ENCODE measurements at places on chromosomes 11 and 22.

GRCh38 chr11:35484435-35484834, 41.0 kb downstream of the PAMR1 start:
- no peak for DNase-seq

DNA sequence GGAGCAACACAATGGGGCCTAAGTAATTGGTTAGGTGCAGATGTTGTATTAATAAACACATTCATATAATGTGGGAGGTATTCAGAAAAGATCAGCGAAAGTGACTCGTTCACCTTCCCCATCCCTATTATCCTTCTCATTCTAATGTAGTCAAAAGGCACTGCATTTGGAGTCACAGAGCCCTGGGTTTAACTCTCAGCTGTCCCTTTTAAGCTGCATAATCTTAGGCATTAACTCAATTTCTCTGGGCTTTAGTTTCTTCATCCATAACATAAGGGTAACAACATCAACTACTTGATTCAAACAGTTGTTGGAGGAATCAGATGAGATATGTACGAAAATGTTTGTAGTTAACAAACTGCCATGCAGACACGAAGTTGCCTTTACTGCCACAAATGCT, 187.6 kb upstream of the PITPNB start:
- no peak for DNase-seq

GRCh38 chr11:107804971-107805370, 53.6 kb downstream of the SLC35F2 start:
- no peak for DNase-seq

- no peak for DNase-seq
Observed at GRCh38 chr11:117302228-117302627, 11.1 kb downstream of the BACE1-AS start.

DNA sequence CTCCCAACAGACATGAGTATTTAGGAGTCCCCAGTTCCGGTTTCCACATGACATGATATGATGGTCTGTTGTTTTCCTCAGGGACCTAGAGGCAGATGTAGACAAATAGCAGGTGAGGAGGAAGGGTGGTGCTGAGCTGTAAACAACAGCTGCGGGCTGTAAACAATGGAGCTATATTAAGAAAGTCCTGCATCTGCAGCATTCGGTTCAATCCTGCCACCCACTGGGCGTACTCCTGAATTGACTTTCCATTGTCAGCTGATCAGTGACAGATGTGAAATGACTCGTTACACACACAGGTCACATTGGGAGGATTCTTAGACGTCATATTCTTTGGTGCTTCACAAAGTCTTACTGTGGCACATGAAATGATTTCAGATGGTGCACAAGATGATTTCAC, 26.8 kb upstream of the RAG1 start:
- DNase-seq: no peak

DNA sequence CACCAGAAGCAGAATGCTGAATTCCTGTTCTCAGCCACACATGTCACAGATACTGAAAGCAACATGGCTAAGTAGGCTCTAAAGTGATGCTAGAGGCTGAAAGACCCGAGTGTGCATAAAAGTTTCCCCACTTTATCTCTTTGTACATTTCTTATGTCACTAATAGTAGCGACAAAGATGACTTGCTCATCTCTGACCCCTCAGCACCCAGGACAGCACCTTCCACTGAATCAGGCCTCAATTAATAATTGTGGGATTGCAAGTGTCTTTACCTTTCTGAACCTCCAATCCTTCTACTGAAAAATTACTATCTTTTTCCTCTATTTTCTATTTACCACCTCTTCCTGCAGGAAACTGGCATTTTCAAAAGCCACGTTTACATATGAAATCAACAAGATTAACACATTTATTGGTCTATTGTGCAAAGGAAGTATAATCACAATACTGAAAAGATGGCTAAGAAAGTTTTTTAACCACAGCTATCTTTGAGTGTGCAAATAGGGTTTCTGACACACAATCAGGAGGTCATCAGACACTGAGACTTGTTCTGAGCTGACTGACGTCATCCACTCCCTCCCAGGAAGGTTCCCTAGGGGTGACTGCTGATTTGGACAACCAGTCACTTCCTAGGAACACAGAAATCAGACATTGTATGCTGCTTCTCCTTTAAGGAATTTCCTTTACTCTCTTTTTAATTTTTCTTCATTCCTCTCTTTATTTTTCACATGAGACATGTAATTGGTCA, 213.9 kb upstream of the ISX start:
- DNase-seq: no peak

DNA sequence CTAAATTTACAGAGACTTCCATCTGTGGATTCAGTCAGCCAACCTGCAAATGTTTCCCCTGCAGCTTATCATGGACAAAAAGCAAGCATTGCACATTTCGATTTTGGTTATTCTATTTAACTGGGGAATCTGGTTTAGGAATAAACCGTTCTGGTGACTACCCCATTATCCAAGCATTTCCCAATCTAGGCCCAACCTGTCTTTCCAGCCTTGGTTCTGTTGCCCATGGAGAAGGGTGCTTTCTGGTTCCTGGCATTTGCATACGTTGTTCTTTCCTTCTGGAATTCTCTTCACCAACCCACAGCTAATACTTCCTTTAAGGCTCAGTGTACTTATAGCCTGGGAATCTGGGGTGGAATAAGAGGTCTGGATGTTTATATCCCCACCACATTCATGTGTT, 1.4 kb upstream of the TMEM123 start:
- DNase-seq: no peak

DNA sequence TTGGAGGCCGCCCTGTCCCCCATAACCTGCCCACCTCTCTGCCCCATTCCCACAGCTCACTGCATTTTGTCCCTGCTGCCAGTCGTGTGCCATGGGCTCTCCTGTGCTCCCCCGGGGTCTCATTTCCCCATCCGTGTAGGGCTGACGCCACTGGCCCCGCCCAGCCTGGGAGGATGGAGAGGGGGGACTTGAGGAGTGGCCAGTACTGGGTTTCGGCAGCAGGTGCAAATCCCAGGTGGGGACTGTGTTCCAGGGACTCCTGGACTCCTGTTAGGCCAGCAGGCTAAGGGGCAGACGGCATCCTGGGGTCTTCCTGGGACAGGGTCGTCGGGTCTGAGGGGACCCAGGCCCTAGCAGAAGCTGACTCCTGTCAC, 1.2 kb upstream of the MYO7A start:
- no peak for DNase-seq

DNA sequence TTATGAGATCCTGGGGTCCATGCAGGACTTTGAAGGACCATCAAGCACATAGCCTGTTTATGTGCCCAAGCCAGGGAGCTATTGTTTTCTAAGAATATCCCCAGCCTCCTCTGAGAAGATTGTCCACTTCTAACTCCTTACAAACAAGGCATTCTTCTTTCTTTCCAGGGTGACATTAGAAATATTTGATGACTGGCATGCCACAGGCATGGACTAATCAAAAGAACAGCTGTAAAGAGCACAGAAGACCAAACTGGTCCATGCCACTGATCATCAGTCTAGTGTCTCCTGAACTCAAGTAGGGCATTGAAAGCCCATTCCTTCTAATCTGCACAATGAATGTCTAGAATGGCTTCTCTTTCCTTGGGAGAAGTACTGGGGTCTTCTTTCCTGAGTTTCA, 24.9 kb upstream of the LMO2 start:
- no peak for DNase-seq

DNA sequence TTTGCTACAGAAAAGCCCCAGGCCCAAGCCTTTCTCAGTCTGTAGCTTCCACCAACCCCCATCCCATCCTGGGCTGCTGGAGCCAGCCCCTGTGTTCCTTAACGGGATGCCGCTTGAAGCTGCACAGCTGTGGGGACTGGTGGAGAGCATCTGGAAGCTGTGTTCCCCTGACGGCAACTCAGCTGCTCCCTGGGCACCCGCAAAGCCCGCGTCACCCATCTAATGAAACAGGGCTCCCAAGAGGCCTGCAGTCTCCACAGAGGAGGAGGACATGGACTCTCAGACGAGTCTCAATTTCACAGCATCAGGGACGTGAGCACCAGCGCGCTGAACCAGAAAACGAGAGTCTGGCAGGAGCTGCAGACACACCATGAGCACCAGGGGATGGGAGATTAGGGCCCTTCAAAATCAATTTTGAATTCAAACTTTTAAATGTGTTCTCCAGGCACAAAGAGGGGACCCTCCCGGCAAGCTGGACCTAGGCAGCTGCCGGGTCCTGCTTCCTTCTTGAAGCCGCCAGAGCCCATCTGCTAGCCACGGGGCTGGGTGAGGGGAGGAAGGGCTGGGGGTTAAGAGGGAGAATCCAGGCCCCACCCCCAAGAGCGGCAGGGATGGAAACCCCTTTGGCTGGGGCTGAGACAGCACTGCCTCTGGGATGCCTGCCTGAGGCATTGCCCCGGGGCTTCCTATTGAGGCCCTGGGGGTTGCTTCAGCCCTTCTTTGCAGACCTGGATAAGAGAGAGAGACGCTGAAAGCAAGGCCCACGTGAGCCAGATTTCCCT, 21.0 kb downstream of the LMO1 start:
- DNase-seq: no peak

DNA sequence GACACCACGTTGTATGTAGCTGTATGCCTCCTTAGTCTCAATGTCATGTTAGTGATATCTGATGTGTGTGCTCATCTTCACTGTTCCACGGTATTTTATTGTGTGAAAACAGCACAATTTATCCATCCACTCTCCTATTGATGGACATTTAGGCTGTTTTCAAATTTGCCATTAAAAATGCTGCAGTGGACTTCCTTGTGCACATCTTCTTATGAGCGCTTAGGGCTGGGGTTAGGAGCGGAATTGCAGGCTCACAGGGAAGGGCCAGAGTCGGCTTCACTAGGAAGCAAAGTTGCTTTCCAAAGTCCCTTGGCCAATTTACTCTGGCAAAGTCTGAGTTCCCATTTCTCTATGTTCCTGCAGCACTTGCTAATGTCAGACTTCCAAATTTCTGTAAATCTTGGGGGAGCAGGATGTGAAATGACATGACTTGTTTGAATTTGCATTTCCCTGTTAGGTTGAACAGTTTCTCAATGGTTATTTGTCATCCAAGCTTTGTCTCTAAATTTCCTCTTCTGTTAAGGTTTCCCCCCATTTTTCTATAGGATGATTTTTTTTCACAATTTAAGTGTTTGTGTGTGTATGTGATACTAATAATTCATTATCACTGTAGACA, 75.4 kb downstream of the MYEOV start:
- no peak for DNase-seq

DNA sequence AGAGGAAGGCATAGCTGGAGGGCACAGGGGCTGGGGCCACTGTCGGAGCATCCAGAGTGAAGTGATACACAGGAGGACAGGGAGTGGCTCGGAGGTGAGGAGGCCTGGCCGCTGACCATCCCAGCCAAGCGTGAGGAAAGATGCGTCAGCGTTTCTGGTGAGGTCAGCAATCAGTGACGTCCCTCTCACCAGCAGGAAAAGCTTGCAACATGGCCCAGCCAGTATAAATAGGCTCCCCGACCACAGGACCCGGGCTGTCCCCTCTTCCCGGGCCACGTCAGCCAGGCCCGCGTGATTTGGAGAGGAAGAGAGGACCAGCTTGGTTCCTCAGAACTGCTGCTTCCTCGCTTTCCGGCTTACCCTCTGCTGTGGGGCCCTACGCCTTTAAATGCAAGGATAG, 4.2 kb upstream of the OSM start:
- DNase-seq: no peak

GRCh38 chr22:35657571-35658312, 9.5 kb downstream of the APOL6 start:
- DNase-seq: no peak

- no peak for DNase-seq
Observed at GRCh38 chr11:8545698-8546366, 48.2 kb downstream of the STK33 start.

DNA sequence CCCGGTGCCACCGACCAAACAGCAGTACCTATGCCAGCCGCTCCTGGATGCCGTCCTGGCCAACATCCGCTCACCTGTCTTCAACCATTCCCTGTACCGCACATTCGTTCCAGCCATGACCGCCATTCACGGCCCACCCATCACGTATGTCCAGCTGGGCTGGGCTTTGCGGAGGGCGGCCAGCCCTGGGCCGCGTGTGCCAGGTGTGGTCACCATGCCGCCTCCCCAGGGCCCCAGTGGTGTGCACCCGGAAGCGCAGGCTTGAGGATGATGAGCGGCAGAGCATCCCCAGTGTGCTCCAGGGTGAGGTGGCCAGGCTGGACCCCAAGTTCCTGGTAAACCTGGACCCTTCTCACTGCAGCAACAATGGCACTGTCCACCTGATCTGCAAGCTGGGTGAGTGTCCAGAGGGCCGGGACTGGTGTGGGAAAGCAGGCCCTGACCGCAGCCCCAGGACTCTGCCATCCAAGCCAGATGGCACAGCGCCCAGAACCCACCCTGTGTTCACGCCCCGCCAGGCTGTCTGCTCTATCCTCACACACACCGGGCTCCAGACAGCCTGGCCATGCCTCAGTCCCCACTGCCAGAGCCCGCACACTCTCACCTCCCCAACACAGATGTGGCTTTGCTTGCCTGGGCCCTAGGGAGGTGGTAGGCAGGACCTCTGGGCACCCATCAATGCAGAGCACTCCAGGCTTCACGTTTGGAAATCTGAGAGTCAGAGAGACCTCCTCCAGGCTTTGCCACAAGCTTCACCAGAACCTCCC, 77.6 kb downstream of the MED15 start:
- DNase-seq: no peak

- no peak for DNase-seq
Observed at GRCh38 chr11:933142-933851, 7.6 kb downstream of the AP2A2 start.

- no peak for DNase-seq
Observed at GRCh38 chr11:48033918-48034341, 53.6 kb downstream of the PTPRJ start.

DNA sequence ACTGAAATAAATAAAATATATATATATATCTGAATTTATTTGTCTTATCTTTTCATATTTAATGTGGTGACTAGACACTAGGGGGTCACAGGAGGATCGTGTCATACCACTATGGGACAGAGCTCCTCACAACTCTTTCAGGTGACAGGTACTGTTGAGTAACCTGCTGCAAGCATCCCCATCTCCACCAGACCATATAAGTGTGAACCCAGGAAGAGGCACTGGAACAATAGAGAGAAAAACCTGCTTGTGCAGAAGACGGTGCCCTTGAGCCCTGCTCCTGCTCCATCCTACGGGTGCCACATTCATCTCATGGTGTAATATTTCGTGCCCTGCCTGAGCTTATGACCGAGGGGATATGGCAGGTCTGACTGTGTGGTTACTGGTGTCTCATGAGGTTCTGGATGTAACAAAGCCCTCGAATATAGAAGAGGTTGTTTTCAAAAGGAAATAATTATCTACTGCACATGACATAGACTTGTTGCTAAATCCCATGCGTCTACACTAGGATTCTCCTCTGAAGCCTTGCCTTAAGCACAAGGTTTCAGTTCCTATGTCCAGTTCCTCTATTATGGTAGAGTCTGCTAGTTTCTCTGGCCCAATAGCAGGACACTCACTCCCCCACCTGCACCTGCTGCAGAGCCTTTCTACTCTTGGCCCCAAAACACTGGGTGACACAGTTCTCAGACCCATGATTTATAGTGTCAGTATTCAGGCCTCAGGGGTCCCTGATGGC, 70.4 kb downstream of the GGTLC2 start:
- no peak for DNase-seq
